ENCODE measurements at places on chromosomes 2 and 18.
A peak's percentile ranks its signal among the peaks of the same experiment; 100 is the strongest.

GRCh38 chr2:160408959-160409291 is 84.7 kb downstream of the RBMS1 start:
- DNase-seq: no peak

DNA sequence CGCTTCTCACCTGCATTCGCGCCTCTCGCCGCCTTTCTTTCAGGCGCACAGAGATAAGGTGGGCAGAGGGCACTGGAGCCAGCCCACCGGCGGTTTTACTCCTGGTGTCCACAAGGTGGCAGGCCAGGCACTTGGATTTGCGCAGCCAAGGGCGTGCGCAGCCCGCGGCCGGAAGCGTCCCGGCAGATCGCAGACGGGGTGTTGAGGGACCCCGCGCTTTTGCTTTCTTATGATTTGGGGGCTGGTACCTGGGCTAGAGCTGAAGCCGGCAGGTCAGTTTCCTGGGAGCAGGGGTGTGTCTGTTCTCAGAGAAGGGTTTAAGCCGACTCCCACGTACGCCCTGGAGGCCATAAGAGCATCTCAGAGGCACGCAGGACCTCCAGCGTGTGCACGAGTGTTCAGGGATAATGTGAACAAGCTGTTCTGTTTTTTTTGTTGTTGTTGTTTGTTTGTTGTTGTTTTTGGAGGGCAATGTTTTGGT is 305.6 kb upstream of the CXCR4 start:
- DNase-seq: peak; percentile 73

DNA sequence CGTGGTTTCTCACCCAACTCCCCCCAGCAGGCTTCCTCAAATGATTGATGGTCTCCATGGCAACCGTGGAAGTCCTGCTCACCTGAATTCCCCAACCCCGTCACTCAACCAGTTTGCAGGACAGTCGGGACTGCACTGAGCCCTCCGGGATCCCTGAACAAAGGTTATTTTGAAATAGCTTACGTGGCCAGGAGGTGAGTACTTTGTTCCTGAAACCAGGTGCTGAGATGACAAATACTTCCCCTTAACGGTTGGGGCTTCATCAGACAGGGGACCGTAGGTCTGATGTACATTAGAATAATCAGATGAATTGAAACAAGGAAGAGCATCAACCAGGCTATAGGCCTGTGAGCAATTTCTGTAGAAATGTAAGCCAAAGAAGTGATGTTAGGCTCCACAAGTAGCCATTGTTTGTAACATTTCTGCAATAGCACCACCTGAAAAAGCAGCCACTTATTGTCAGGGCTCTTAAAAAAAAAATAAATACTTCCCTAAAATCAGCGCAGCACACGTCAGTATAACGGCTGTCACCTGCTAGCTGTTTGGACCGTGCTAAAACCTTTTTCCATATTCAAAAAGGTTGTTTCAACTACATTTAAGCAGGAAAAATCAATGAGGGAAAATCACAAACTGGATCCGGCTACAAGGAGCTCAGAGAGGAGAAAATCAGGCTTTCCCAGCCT is 206.4 kb upstream of the ID2 start:
- DNase-seq: no peak

DNA sequence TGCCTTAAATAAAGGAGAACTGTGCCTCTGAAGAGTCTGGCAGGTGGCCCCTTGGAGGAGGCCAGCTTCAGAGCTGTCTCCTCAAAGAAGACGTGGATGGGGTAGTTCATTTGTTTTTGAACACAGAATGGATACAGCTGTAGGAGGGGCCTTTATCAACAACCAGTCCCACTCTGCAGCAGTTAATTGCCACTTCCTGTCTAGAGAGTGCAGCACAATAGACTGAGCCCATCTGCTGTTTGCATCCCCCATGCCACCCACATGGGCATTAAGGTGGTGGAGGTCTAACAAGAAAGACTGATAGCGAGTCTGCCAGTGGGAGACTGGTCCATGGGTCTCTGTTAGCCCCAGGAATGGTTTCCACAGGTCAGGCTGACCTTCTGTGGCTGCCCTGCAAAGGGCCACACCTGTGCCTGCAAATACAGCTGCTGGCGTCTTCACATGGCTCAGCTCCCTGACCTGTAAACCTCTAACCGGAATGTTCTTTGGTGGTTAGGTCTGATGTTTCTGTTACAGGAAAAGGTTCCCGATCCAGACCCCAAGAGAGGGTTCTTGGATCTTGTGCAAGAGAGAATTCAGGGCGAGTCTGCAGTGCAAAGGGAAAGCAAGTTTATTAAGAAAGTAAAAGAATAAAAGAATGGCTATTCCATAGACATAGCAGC is 153.3 kb upstream of the ITGA6 start:
- DNase-seq: no peak

DNA sequence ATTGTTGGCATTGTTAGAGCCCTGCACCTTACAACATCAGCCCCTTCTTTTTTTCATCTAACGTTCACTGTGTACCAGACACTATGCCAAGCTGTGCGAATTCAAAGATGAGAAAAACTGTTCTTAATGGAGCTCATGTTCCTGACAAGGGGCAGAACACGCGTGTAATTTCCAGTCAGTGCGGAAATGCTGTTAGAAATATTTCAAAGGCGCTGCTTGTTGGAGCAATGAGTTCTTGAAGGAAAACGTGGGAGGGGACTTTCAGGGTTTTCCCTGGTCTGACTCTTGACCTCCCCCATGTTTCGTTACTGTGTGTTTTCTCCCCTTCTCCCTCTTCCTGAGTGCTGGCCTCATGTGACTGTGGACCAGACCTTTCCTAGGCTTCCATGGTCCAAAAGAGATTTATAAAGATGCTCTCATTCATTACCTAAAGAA is 1.5 kb downstream of the MTHFD2 start:
- no peak for DNase-seq

- no peak for DNase-seq
Measured at GRCh38 chr2:44533508-44533907, 171.8 kb downstream of the CAMKMT start.

DNA sequence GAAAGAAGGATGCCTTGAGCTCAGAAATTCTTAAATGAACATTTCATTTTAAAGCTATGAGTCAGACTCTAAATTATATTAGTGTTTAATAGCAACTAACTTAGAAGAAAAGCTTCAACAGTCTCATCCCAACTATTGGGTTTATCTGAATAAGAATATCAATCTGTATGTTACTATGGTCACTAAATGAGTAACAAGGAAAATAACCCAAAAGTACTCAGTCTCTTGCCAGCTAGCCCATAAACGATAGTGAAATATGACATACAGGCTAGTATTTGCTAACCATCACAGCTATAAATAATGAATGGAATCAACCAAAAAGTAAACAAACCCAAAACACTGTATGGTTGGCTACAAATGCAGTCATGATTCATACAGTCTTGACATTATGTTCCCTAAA is 174.9 kb downstream of the RAB3GAP1 start:
- no peak for DNase-seq

DNA sequence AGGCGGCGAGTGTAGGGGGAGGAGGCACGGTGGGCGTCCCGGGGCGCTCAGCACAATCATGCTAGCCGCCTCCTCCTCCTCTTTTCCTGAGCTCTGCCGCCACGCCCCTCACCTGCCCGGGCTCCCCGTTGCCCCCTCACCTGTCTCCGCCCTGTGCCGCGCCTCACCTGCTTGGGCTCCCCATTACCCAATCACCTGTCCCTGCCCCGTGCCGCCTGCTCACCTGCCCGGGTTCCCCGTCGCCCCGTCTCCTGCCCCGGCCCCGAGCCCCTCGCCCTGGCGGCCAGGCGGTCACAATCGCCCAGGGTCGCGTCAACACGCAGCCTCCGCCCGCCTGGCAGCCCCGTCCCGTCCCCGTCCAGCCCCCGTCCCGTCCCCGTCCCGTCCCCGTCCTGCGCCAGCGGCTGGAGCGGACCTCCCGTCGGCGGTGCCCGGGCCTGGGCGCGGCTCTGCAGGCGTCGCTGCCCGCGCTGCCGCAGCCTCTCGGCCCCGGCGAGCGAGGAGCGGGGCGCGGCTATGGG is at the start of gene DCDC2C:
TSS of gene DCDC2C (plus strand) at position 340 of the 521 bp plus-strand sequence. CDS start at position 517, 177 bp downstream.
- DNase-seq: no peak

DNA sequence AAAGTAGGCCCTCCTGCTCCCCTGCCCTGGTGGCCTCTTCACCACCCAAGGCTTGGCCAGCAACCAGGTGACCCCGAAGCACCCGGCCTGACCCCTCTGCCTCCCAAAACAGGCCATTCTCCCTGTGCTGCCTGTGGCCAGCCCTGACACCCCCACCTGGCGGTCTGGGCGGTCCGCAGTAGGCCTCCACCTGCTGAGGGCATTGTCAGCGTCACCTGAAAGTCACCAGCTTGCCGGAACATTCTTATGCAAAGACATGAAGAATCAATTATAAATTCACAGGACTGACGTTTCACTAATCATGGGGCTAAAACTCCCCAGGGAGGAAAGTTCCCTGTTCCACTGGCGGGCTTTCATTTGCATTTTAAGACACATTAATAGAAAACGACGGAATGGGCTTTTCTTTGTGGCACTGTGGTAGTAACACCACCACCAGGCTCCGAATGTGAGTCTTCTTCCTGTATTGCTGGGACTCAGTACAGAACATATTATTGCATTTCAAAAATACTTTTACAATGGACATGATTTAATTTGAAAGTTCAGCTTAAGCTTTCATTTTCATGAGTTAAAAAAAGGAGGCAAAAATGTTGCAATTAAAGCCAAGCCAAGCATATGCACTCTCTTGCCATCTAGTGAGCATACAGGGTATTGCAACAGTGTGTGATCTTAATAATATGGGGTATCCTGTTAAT is 57.4 kb downstream of the ADI1 start:
- DNase-seq: no peak

GRCh38 chr2:70823249-70823648 is 2.9 kb upstream of the CLEC4F start:
- DNase-seq: no peak

GRCh38 chr2:237388036-237388435 is 25.9 kb downstream of the COL6A3 start:
- DNase-seq: no peak
